Colonic mucosa (tissue), 4 donors: ENCODE measurements at places on chromosomes 12 and 14. TPM values are rescaled to one million over a fixed set of nuclear protein-coding genes. Genes with fewer than 3 reads are reported as not detected.

GRCh38 chr14:69263364-69263763 lies 3.4 kb downstream of the GALNT16 start:
- DNase-seq: no peak
- no peak overlapping the region for H3K4me3 ChIP-seq
- H3K36me3 ChIP-seq: no peaks in the 10 kb centered on the region
- H3K27me3 ChIP-seq: peaks cover 20% of the 10 kb centered on the region
- H3K4me1 ChIP-seq: peaks cover 5% of the 10 kb centered on the region

The CD163L1 gene
- total RNA-seq: 7.6 TPM

The CNTN1 gene
- 0.77 TPM for total RNA-seq

GRCh38 chr12:25864306-25865276 lies 93.9 kb upstream of the RASSF8 start:
- H3K36me3 ChIP-seq: no peaks in the 10 kb centered on the region
- no peak for DNase-seq
- no peak overlapping the region for H3K27ac ChIP-seq
- H3K4me1 ChIP-seq: no peaks in the 10 kb centered on the region

The CLEC4C gene
- total RNA-seq: not detected

The ADAM21 gene
- not detected for total RNA-seq

The KCNK13 gene
- total RNA-seq: 0.15 TPM

DNA sequence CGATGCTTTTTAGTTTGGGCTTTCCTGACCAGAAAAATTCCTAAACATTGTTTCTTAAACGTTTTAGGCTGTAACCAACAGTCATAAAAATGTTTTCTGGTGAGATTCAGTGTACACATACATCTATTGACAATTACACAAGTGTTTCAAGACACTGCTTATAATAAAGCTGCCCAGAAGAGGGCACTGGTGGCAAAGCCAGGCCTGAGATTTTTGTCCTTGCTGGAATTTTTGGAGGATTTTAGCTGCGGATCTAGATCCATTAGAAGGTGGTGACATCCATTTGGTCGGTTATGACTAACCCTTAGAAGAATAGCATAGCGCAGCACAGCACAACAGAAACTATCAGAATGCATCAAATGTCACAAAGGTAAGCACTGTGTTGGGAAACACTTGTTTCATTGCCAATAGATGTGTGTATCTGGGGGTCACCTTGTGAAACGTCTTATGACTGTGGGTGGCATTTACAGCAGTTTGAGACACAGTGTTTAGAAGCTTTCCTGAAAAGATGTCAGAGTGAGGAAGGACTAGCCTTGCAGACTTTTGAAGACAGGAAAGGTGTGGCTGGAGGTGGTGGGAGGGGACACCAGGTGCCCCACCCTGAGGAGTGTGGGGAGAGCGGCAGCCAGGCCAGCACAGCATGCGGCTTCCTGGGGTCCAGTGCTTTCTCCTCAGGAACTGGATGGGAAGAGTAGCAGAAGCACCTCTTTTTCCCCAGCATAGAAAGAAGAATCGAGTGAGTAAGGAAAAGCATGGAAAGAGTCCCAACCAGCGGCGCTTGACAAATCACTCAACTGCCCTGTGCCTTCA lies 54.7 kb upstream of the FKBP4 start:
- peak; percentile 32 for DNase-seq
- H3K27me3 ChIP-seq: no peaks in the 10 kb centered on the region
- H3K4me1 ChIP-seq: no peaks in the 10 kb centered on the region

The HEATR5A gene
- total RNA-seq: 45.5 TPM

DNA sequence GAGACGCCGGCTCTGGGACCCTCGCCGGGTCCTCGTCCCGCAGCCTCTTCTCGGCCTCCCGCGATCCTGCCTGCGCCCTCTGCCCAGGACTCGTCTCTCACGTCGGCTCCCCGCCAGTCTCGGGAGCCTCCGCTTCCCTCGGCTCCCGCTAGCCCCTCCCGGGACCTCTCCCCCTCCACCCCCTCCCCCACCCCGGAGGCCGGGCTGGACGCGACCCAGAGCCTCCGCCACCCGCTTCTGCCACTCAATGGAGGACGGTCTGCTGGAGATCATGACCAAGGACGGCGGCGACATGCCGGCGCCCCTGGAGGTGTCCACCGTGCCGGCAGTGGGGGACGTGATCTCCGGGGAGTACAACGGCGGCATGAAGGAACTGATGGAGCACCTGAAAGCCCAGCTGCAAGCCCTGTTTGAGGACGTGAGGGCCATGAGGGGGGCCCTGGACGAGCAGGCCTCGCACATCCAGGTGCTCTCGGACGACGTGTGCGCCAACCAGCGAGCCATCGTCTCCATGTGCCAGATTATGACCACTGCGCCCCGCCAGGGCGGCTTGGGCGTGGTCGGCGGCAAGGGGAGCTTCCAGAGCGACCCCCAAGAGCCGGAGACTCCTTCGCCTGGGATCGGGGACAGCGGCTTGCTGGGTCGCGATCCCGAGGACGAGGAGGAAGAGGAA lies 568 bp downstream of the CCDC184 start:
- H3K27ac ChIP-seq: no peak overlapping the region
- no peaks in the 10 kb centered on the region for H3K4me1 ChIP-seq
- H3K36me3 ChIP-seq: no peaks in the 10 kb centered on the region
- H3K27me3 ChIP-seq: peaks cover 22% of the 10 kb centered on the region

GRCh38 chr14:50013198-50013918 lies 103.0 kb downstream of the VCPKMT start:
- H3K27ac ChIP-seq: no peak overlapping the region
- peaks cover under 1% of the 10 kb centered on the region for H3K4me1 ChIP-seq
- no peaks in the 10 kb centered on the region for H3K36me3 ChIP-seq

The STRAP gene
- 108 TPM for total RNA-seq

The GRIP1 gene
- total RNA-seq: 6.2 TPM

The SP7 gene
- not detected for total RNA-seq

GRCh38 chr12:51976376-51977160 lies 25.1 kb downstream of the ACVR1B start:
- no peak overlapping the region for H3K4me3 ChIP-seq
- no peaks in the 10 kb centered on the region for H3K27me3 ChIP-seq
- H3K4me1 ChIP-seq: no peaks in the 10 kb centered on the region
- DNase-seq: no peak

The EEA1 gene
- total RNA-seq: 23.0 TPM

GRCh38 chr14:54929556-54929955 lies 26.9 kb upstream of the GCH1 start:
- DNase-seq: no peak
- no peak overlapping the region for H3K4me3 ChIP-seq
- no peaks in the 10 kb centered on the region for H3K36me3 ChIP-seq
- no peaks in the 10 kb centered on the region for H3K4me1 ChIP-seq
- no peaks in the 10 kb centered on the region for H3K27me3 ChIP-seq

DNA sequence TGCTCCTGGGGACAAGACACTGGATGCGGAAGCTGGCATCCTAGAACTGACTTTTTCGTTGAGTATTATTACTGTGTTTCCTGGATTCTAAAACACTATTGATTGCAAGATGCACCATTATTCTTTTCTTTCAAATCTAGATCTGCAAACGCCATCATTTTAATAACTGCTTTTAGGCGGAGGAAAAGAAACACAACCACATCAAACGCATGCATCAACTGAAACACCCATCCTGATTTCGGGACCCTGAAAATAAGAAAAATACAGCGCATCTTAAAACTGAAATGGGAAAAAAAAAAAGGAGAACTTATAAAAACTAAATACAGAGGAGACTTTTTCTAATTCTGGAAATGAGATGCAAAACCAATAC lies 103.7 kb upstream of the MAX start:
- H3K4me3 ChIP-seq: no peak overlapping the region
- H3K27me3 ChIP-seq: no peaks in the 10 kb centered on the region
- H3K27ac ChIP-seq: no peak overlapping the region
- H3K4me1 ChIP-seq: no peaks in the 10 kb centered on the region
- no peak for DNase-seq
- no peaks in the 10 kb centered on the region for H3K36me3 ChIP-seq

- peak; percentile 74 for DNase-seq
- H3K27me3 ChIP-seq: no peaks in the 10 kb centered on the region
- H3K27ac ChIP-seq: peak overlapping the region; percentile 97
- no peaks in the 10 kb centered on the region for H3K36me3 ChIP-seq
Observed at GRCh38 chr12:53048033-53048779, 1.7 kb upstream of the TNS2 start.

DNA sequence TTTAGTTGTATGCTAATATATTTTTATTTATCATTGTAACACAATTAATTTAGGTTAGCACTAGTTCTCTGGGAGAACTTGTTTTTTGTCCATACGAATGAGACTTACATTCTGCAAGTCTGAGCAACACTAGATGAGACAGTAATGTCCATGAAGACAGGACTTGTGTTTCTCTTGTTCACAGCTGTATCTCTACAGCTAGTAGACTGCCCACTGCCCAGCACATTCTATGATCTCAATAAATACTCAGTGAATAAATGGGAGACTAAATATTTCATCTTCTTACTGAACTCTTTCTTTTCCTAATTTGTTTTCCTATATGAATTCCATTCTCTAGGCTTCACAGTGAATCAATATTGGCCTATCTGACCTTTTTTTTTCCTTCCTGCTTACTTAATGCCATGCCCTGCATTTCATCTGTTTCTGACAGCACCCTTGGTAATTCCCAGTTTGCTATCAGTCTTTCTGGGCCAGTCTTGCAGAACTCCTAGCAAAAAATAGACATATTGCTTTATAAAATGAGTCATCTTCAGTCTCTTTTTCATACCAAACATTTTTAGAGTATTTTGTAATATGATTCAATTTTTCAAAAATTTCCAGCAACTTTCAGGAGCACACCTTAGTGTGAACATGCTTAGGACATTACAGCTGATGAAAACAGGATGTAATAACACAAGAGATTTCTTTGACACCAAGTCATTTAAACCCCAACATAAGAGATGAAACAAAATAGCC lies 185.5 kb upstream of the ATP2B1 start:
- no peaks in the 10 kb centered on the region for H3K36me3 ChIP-seq
- no peak for DNase-seq
- H3K27ac ChIP-seq: no peak overlapping the region
- no peaks in the 10 kb centered on the region for H3K27me3 ChIP-seq
- no peak overlapping the region for H3K4me3 ChIP-seq

DNA sequence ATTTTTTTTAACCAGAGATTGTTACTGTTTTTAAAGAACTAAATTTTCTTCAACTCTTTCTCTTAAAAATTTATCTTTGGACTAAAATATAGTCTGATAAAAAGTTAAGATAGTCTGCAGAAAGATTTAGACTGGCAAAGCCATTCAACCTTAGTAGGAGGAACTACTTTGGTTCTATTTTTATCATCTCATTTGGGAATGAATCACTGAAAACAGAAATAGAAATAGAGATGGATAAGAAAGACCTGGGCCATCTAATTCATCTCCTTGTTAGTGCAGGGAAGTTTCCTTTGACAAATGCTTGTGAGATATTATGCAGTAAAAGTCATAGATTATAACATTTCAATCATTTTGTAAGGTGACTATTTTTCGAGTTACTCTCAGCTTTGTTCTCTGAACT lies 263.2 kb upstream of the NPAS3 start:
- no peak overlapping the region for H3K27ac ChIP-seq
- H3K36me3 ChIP-seq: no peaks in the 10 kb centered on the region
- H3K27me3 ChIP-seq: no peaks in the 10 kb centered on the region
- H3K4me3 ChIP-seq: no peak overlapping the region
- DNase-seq: no peak

GRCh38 chr12:49944046-49944445 lies 6.5 kb upstream of the AQP2 start:
- H3K27ac ChIP-seq: no peak overlapping the region
- H3K27me3 ChIP-seq: no peaks in the 10 kb centered on the region
- no peak overlapping the region for H3K4me3 ChIP-seq

GRCh38 chr12:25001311-25001710 lies 52.4 kb upstream of the BCAT1 start:
- no peaks in the 10 kb centered on the region for H3K27me3 ChIP-seq
- no peak for DNase-seq
- H3K4me1 ChIP-seq: no peaks in the 10 kb centered on the region
- H3K36me3 ChIP-seq: no peaks in the 10 kb centered on the region
- H3K27ac ChIP-seq: no peak overlapping the region

GRCh38 chr12:57592551-57593165 lies 1.7 kb downstream of the PIP4K2C start:
- no peaks in the 10 kb centered on the region for H3K4me1 ChIP-seq
- H3K36me3 ChIP-seq: no peaks in the 10 kb centered on the region
- H3K4me3 ChIP-seq: no peak overlapping the region
- H3K27ac ChIP-seq: no peak overlapping the region
- DNase-seq: no peak

The CLECL1 gene
- 0.40 TPM for total RNA-seq

DNA sequence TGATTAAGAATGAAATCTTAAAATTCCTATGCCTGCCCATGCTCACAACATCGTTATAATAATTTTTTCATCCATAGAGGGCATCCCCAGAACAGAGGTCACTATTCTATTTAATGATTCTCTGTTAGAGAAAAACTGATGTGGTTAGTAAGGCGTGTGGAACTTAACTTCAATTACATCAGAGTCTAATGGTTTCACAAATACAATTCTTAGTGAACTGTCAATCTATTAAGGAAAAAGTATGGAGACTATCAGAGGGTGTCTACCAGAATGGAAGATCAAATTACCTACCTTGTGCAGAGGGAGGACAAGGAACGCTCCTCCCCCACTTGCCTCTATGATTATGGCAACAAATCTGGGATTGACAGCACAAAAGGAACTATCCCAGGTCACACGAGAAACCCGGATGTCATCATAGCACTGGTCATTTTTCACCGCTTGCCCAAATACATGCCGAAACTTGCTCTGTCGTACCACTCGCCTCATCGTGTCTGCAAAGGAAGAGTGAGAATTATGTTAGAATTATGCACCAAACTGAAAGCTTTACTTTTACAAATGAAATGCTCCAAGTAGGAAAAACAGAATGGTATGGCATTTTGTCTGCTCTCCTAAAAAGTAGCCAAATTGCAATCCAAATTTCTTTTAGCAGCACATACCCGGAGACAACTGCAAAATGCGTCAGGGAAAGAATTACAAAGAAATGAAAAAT lies 30.3 kb downstream of the CORO1C start:
- DNase-seq: no peak
- no peaks in the 10 kb centered on the region for H3K27me3 ChIP-seq
- H3K27ac ChIP-seq: no peak overlapping the region
- no peak overlapping the region for H3K4me3 ChIP-seq
- H3K4me1 ChIP-seq: no peaks in the 10 kb centered on the region

- H3K4me3 ChIP-seq: no peak overlapping the region
- no peaks in the 10 kb centered on the region for H3K4me1 ChIP-seq
- peak overlapping the region; percentile 41 for H3K27ac ChIP-seq
- H3K27me3 ChIP-seq: no peaks in the 10 kb centered on the region
- H3K36me3 ChIP-seq: peaks cover 58% of the 10 kb centered on the region
- DNase-seq: peak; percentile 72
Observed at GRCh38 chr14:23078692-23079116, 16.2 kb downstream of the ACIN1 start.

- no peaks in the 10 kb centered on the region for H3K27me3 ChIP-seq
- no peaks in the 10 kb centered on the region for H3K36me3 ChIP-seq
- no peak overlapping the region for H3K27ac ChIP-seq
Observed at GRCh38 chr12:43038991-43039390, 449.4 kb upstream of the PRICKLE1 start.

GRCh38 chr14:24481622-24482324 lies 26.3 kb downstream of the CMA1 start:
- no peaks in the 10 kb centered on the region for H3K4me1 ChIP-seq
- H3K27me3 ChIP-seq: no peaks in the 10 kb centered on the region
- H3K4me3 ChIP-seq: no peak overlapping the region
- peak; percentile 70 for DNase-seq
- H3K36me3 ChIP-seq: no peaks in the 10 kb centered on the region

GRCh38 chr14:105570482-105570881 lies 44.1 kb downstream of the TMEM121 start:
- H3K4me3 ChIP-seq: no peak overlapping the region
- DNase-seq: no peak
- H3K4me1 ChIP-seq: no peaks in the 10 kb centered on the region
- no peaks in the 10 kb centered on the region for H3K27me3 ChIP-seq
